ENCODE measurements at places on chromosomes 5 and 9.

DNA sequence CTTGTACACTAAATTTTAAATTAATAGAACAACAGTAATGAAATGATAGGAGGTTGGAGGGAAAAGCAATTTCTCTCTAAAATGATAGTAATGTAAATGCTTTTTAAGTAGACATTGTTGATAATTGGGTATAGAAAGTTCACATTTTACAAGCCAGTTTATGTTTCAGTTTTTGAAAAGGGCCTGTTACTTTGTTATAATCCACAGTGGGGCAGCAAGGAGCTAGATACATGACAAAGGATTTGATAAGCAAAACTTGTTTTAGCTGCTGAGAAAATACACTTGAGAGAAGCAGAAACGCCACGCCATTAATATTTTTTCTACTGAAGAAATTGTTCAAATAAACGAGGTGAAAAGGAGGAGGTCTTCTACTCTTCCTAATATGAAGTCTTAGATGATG, 30.2 kb downstream of the SREK1 start:
- peak; percentile 10 for DNase-seq

DNA sequence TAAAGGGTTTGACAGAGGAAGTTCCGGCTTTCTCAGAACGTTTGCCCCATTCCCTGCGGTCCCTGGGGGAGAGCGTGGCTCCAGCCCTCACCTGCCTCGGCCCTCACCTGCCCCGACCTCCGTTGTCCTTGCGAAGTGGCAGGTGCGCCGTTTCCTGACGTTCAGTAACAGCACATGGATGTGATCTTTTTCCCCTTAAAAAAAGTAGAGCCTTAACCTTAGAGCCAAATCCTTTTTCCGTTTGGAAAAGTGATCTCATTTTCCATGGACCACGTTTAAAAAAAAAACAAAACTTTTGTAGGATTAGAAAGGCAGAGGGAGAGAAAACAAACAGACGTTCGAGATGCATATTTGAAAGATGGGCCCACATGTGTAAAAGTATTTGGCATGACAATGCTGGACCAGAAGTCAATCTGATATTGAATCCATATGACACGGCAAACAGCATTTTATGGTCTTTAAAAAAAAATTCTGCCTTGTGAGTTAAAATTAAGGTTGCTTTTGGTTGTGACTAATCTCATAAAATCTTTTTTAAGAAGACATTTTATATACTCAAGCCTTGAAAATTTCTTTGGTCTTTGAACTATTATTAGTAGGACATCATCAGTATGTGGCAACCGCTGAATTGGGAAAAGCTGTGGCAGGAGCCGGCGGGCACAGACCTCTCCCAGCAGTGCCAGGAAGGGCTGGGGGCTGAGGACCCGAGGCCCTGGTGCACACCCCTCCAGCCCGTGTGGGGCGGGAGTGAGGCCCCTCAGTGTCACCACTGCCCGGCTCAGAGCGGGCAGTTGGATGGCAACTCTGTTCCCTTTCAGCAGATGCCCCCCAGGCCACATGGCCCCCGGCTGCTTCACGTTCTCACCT, 42.5 kb upstream of the EXOC3 start:
- DNase-seq, result peak; percentile 55

- no peak for DNase-seq
These were observed 30.5 kb downstream of the ZDHHC11 start for GRCh38 chr5:820245-820644.

DNA sequence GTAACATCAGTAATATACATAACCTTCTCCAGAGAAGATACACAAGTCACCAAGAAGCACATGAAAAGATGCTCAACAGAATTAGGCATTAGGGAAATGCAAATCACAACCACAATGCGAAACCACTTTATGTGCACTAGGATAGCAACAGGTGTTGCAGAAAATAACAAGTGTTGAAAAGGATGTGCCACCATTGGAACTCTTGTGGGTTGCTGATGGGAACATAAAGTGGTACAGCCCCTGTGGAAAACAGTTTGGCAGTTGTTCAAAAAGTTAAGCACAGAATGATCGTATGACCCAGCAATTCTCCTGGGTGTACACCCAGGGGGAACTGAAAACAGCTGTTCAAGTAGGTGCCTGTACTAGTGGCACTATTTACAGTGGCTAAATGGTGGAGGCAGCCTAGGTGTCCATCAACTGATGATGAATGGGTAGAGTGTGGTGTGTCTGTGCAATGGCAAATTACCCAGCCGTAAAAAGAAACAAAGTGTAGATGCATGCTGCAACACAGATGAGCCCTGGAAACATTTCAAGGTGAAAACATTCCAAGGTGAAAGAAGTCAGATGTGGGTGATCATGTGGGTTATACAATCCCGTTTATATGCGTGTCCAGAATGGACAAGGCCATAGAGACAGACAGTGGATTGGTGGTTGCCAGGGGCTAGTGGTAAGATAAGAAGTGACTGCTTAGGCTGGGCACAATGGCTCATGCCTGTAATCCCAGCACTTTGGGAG, 27.2 kb downstream of the CCDC69 start:
- DNase-seq, result no peak

GRCh38 chr9:19785230-19785629, 3.6 kb downstream of the SLC24A2 start:
- no peak for DNase-seq

DNA sequence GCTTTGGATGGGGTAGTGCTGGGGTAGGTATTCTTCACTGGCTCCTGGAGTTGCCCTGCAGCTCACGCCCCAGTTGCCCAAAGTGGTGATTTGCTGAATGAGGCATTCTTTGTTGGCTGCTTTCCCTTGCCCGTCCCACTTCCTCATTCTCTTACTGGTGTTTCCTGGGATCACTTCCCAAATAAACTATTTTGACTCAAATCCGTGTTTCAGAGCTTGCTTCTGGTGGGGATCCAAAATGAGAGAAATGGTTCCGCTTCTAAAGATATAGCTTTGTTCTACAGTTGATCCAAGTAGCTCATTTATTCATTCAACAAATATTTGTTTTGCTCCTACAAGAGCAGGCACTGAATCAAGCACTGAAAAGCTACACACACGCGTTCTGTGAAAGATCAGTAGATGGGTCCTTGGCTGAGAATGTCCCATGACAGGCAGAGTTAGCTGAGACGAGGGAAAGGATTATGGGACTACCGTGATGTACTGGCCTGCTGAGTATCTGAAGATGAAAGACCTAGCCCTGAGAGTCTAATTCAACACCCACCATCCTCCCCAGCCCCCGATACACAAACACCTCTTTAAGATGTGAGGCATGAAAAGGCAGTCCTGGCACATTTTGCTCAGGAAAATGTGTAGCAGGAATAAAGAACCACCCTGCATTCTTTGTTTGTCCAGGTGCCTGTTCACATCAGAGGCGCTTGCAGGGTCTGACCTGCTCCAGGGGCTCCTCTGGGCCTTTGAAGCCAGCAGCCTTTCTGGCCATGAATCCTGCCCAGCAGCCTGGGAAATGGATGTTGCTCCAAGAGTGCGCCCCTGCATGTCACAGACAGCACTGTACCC, 143.1 kb upstream of the RANBP3L start:
- DNase-seq, result no peak

- DNase-seq, result no peak
These were observed 15.4 kb downstream of the SFXN1 start for GRCh38 chr5:175493726-175494125.

DNA sequence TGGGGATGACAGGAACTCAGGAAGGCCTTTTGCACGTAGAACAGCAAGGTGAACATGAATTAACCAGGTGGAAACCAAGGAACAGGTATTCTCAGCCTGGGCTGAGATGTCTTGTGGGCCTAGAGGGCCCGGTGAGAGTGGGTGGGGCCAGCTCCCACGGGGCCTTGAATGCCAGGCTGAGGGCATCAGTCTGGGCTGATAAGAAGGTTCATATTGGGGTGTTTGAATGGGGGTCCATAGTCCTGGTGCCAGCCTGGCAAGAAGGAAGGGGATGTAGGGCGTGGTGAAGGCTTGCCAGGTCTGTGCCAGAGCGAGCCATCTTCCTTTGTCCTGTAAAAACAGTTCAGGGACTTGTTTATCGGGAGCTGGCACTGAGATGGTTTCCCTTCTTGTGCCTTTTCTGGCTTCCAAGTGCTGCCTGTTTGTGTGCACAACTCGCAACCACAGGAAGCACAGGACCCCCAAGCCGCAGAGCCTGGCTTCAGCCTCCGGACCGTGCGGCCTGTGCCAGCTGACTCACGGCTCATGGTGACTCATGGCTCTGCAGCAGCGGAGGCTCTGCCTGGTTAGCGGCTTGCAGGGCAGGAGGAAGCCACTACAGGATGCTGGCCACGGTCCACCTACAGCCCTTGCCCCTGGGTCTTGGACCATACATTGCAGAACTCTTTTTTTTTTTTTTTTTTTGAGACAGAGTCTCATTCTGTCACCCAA, 2.4 kb downstream of the CARD19 start:
- DNase-seq, result peak; percentile 98

DNA sequence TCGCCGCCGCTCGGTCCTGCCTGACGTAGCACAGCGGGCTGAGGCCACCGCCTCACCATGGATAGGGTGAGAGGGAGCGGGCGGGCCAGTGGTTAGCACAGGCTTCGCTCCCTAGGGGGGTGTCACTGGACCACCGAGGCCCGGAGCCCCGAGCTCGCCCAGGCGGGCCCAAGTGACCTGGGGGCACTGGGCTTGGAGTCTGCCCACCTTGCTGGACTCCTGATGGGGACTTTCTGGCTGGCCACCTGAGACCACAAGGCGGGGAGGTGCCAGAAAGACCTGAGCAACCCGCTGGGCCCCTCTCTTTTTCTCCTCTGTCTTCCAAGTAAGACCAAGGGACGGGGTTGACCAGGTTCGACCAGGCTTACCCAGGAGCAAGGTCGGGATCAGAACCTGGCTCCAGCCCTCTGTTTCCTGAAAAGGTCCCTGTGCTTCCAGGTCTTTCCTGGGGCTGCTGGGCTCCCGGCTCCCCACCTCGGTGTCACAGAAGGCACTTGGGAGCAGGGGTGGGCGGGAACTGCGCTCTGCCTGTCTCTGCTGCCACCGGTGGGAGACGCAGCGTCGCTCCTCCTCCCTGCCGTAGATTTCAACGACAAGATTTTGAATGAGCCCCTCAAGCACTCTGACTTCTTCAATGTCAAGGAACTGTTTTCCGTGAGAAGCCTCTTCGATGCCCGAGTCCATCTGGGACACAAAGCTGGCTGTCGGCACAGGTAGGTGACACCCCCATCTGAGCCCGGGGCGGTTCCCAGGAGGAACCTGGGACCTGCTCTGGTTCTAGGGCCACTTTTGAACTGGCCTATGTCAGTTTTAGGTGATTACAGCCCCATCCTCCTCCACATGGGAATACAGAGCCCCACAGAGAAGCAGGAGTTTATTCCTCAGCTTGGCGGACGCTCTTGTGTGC, 1.0 kb downstream of the MRPS2 start:
- DNase-seq, result no peak

DNA sequence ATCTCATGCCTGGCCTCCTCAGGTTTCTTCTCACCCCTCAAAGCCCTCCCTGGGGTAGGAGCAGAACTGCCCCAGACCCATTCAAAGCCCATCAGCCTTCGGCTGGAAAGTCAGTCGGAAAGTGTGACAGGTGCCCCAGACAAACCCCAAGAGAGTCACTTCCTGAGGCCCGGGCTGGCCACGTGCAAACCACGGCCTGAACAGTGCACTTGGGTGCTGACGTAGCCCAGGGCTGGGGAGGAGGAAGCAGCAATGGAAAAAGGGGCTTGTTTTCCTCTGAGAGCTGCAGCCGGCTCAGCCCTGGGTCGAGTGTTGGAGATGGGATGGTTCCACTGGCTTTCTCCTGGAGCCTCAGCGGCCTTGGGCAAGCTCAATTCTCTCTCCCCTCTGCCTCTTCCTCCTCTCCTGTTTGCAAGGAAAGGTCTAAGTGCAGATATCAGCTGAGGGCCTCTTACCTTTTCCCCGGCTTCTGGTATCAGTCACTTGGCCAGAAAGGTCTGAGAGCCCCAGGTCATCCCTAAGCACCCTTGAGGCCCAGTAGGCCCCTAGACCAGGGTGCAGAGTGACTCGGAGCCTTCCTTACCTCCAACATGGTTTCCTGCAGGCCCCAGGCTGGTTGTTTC, 5.9 kb upstream of the EGR1 start:
- no peak for DNase-seq

DNA sequence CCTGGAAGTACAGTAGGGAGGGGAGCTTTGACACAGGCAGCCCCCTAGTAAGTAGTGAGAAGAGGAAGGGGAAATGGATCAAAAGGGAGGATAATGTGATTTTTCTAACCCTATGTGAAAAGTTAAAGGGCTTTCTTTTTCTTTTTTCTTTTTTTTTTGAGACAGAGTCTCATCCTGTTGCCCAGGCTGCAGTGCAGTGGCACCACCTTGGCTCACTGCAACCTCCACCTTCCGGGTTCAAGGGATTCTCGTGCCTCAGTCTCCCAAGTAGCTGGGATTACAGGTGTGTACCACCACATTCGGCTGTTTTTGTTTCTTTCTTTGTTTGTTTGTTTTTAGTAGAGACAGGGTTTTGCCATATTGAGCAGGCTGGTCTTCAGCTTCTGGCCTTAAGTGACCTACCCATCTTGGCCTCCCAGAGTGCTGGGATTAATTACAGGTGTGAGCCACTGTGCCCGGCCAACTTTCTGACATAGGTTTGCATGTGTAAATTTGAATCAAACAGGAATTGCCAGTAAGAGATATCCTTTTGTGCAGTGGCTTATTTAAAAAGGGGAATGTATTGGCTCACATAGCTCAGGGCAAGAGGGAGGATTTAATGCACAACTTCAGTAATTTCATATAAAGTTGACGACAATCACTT, 13.4 kb upstream of the PRDM6 start:
- DNase-seq, result no peak

- DNase-seq, result no peak
These were observed 410.2 kb downstream of the ACTL7B start for GRCh38 chr9:108445431-108446071.

DNA sequence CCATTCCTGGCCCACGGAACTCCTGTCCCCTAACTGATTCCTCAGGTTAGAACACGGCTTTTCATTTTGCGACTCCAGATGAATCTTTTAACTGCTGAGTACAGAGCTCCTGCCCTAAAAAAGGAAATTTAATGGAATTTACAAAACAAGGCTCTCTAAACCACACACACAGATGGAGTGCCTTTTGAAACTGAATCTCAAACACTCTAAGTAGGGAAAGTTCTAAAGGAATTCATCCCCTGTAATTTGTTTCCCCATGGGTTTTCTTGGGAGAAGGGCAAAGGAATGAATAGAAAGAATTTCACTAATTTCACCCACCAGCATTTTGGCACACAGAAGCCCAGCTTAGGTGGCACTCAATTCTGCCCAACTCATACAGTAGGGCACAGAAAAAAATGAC, 106.5 kb downstream of the THBS4 start:
- DNase-seq, result no peak

GRCh38 chr5:66894480-66895240, 298.5 kb downstream of the MAST4 start:
- DNase-seq, result no peak

DNA sequence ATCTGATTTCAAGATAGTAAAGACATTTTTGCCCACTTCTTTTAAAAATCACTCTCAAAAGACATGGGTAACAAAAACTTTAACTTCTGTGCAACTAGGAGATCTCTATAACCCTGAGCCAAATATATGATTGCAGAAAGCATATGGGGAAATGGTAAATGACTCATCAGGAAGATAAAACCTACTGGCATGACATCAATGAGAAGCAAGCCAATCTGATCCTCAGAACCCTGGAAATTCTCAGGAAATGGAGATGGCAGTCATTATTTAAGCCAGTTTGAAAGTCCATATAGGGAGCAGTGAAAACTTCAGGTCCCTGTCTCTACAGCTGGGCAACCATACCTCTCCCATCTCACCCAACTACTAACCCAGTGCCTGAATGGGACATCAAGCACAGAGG, 249.7 kb upstream of the NREP start:
- DNase-seq, result no peak

- no peak for DNase-seq
These were observed 360.0 kb upstream of the ZNF462 start for GRCh38 chr9:106502930-106503329.

GRCh38 chr9:36877239-36877638, 156.8 kb downstream of the PAX5 start:
- no peak for DNase-seq

Data from fibroblast of the conjunctiva (primary cell).